ENCODE measurements at places on chromosomes 7 and 10. TPM values are rescaled to one million over a fixed set of nuclear protein-coding genes. Genes with fewer than 3 reads are reported as not detected.

LRRC27 gene
- 2.9 TPM for polyA plus RNA-seq

PIP gene
- polyA plus RNA-seq = not detected

CPVL gene
- polyA plus RNA-seq = 31.9 TPM

MRC1 gene
- polyA plus RNA-seq = not detected

KCNMA1 gene
- 9.0 TPM for polyA plus RNA-seq

PTPRN2 gene
- polyA plus RNA-seq = 1.4 TPM

SEMA3E gene
- 15.7 TPM for polyA plus RNA-seq

KBTBD2 gene
- polyA plus RNA-seq = 11.6 TPM

LIPK gene
- not detected for polyA plus RNA-seq

SNCG gene
- polyA plus RNA-seq = 17.0 TPM

LANCL2 gene
- polyA plus RNA-seq = 7.9 TPM

DLX6 gene
- polyA plus RNA-seq = not detected

NRG3 gene
- polyA plus RNA-seq = 1.9 TPM

TRIM50 gene
- not detected for polyA plus RNA-seq

TEX47 gene
- not detected for polyA plus RNA-seq

TMEM176B gene
- polyA plus RNA-seq = 0.42 TPM

PDGFA gene
- polyA plus RNA-seq = 39.5 TPM

TMEM273 gene
- polyA plus RNA-seq = not detected

GRID1 gene
- 0.15 TPM for polyA plus RNA-seq

AHR gene
- 3.5 TPM for polyA plus RNA-seq

LIPM gene
- polyA plus RNA-seq = not detected
